Pons (tissue), 1 donor: ENCODE measurements at places on chromosomes 2 and 18.

DNA sequence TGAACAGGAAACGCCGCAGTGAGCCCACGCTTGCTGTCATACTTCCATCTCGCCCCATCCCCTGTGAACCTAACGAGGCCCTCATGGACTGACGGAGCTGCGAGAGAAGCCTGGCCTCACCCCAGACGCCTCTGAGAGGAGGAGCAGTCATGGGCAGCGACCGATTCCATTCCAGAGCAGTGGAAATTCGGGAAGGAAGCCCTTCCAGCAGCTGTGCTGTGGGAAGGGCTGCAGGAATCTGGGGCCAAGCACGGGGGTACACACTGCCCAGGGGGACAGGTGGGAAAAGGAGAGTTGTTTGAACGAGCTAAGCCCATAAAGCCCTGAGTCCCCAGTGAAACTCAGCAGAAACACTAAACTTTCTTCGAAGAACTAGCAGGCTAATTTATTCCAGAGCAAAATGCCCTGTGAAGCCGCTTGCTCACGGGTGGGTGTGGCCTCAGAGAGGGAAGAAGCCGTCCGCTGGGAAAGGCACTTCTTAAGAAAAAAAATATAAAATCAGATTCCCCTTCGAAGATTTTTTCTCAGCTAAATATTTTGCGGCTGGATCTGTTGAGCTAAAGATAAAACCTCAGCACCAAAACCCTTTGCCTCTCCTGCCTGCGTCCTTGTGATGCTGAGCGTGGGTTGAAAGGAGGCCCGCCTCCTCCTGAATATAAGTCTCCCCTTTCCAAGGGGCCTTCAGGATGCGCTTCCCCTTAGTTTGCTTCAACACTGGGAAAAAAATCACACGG is 38.2 kb downstream of the ANKMY1 start:
- no peak for DNase-seq

GRCh38 chr2:1099418-1099817 is 148.8 kb downstream of the SNTG2 start:
- no peak for DNase-seq

- DNase-seq, result no peak
These were observed 54.8 kb downstream of the CDC42EP3 start for GRCh38 chr2:37616677-37617005.

DNA sequence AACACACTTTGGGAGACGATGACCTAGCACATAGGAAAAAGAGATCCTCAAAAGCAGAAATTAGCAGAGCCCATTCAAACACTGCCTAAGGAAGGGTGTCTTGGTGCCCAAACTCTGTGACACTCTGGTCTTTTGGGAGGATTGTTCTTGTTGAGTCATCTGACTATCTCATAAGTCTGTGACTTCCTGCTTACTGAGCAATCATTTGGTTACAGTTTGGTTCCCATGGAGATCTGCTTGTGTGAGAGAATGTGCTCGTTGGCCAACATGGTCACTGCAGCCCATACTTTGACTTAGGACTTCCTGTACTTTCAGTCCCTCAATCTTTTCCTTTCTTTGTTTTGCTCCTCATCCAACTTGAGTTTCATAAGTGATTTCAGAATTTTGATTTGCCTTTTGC is 602.9 kb downstream of the NYAP2 start:
- no peak for DNase-seq

- no peak for DNase-seq
These were observed 139.0 kb downstream of the ZFP36L2 start for GRCh38 chr2:43087413-43087812.

- peak; percentile 41 for DNase-seq
These were observed 10.6 kb downstream of the CFLAR start for GRCh38 chr2:201126308-201127151.

- DNase-seq, result no peak
These were observed 35.5 kb downstream of the MAP2 start for GRCh38 chr2:209459359-209459758.

- DNase-seq, result no peak
These were observed 257.0 kb downstream of the CLIP4 start for GRCh38 chr2:29372185-29372584.

DNA sequence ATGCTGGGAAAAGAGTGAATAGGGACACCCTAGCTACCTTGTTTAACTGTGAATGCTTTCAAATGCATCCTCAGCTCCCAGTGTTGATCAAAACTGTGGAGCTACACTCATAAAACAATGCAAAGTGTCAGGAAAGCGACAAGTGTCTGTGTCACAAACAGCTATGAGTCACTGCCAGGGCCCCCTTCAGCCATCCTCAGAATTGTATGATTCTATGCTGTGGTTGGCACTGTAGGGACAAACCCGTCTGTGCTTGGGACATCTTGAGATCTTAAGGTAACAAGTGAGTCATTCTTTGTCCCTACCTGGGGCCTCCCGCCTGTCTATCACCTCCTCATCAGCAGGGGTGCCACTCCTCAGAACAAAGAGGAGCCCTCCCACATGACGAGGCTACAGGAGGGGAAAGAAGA is 42.4 kb downstream of the KLF7 start:
- DNase-seq, result no peak

DNA sequence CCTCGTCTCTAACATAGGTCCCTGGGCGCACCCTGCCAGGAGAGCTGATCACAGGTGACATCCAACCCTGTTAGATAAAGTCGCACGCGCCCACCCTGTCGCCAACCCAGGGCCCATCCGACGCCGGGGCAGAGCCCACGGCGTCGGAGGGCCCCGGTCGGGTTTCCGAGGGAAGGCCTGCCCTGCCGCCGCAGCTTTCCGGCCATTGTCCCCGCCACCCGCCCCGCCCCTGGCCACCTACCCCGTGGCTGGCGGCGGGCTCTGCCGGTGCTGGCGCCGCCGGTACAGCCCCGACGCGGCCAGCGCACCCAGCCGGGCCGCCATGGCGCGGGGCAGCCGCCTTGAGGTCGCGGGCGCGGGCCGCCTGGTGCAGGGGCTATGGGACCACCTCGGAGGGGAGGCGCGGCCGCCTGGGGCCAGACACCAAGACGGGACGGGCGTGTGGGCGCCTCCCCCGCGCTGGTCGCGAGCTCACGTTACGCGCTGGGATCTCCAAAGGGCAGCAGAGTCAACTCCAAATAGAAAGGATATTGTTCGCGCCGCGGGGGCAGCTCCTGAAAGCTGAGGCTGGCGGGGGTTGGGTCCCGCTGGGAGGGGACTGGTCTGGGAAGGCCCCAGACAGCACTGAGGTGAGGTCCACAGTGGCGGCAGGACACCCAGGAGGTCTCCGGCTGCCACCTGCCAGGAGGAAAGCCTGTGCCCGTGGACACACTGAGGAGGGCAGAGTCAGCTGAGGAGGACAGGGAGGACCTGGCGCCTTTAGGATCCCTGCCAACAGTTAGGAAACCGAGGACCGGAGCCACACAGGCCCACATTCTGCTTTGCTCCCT is 11.1 kb downstream of the LIMS2 start:
- no peak for DNase-seq

DNA sequence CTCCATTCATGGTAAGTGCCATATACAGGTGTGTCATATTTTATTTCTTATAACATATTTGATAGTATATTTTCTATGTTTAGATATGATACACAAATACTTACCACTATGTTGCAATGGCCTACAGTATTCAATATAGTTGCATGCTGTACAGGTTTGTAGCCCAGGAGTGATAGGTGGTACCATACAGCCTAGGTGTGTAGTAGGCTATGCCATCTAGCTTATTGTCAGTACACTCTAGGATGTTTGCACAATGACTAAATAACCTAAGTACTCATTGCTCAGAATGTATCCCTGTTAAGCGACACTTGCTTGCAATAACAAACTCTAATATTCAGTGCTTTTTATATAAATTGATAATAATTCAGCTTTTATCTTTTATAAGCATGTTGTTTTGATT is 563.1 kb upstream of the LINC00305 start:
- DNase-seq, result no peak

DNA sequence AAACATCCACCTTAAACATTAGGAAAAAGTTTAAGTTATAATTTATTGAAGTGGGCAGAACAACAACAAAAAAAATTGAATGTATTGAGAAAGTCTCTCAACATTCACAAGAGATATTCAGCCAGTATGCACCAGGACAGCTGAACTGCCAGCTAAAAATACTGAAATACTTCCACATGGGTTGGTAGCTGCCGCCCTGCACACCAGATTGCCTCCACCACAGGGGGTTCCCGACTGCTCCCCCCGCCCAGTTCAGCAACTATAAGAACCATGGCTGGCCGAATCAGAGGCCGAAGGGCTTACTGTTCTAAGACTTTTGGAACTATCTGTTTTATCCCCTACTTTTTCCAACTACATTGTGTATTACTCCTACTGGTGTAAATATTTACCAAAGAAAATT is 150.0 kb upstream of the LRP1B start:
- no peak for DNase-seq

- no peak for DNase-seq
These were observed 1370.7 kb upstream of the CDH2 start for GRCh38 chr18:29547626-29548025.
